HCEC 1CT (cell line): ENCODE measurements at places on chromosomes 3 and 15.

- no peak for DNase-seq
Measured at GRCh38 chr3:112848196-112848595, 1.5 kb upstream of the CD200R1L start.

DNA sequence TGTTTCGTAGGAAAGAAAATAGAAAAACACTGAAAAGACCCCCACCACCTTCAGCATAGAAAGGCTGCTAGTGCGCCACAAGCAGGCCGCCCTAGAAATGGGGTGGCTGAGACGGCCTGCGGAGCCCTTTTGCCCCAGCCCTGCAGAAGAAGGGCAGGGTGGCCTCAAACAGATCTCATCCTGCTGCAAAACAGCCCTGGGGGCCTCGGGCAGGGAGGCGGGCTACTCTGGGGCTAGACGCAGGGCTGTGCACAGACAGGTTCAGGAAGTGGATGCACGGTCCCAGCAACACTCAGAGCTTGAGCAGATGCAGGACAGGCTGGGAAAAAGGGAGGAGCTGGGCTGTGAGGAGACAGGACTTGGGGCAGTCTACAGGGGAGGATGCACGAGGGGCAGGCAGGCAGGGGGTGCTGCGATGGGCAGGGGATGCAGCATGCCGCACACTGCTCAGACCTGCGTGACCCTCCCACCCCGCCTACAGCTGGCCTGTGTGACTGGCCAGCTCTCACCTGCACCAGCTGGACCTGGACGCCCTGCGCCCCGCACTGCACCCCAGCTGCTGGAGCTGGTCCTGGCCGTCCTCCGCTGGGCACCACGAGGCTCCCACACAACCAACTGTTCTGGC, 34.3 kb downstream of the ZXDC start:
- no peak for DNase-seq

- DNase-seq: no peak
Measured at GRCh38 chr15:88477126-88477525, 9.6 kb downstream of the MRPS11 start.

GRCh38 chr15:69585937-69586336, 133.3 kb downstream of the RPLP1 start:
- DNase-seq: no peak

DNA sequence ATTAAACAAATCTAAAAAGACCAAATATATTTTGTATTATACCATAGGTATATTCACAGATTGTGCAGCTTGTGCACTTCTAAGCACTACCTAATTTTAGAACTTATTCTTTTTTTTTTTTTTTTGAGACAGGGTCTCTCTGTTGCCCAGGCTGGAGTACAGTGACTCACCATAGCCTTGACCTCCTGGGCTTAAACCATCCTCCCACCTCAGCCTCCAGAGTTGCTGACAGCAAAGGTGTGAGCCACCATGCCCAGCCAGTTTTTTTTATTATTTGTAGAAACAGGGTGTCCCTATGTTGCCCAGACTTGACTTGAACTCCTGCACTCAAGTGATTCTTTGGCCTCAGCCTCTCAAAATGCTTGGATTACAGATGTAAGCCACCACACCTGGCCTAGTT, 11.9 kb upstream of the TKT start:
- DNase-seq: no peak
